Stimulated activated CD8-positive, alpha-beta memory T cell treated with anti-CD3 and anti-CD28 coated beads, Interleukin-12 subunit alpha, Interleukin-12 subunit beta, amount 100 ng/mL, for 4 hours (primary cell): ENCODE measurements at places on chromosomes 2 and 18.

- DNase-seq = no peak
These were observed 86.5 kb upstream of the TTC39C start for GRCh38 chr18:23927821-23928746.

DNA sequence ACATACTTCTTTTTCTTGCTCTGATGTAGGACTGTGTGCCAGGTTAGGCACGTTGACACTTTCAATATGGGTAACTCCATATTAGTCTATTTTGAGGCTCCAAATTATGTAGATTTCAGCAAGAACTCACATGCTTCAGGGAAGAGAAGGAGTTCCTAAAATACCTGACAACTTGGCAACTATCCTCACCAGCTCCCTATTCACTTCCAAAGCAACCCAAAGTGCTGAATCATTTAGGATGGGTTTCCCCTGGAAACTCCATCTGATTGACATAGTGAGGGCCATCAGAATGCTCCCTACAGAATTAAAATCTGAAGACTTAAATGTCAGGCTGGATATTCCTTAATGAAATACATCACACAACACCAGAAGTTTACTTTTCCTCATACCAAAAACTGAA lies 32.5 kb upstream of the NFU1 start:
- no peak for DNase-seq

DNA sequence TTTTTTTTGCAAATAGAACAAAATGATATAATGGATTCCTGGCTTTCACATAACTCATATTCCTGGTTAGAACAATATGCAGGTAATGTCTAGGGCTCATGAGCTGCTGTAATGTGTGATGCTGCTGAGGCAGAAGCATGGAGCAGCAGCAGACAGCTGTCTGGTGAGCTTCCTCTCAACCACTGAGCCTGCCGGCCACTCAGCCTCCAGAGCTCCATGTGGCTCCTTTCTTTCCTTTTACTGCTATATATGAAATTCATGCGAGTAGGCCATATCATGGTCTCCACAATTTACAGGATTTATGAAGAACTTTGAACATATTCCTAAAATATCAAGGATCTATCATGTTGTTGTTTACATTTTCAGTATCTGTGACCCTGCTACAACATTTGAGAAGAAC lies 120.9 kb downstream of the MEP1B start:
- DNase-seq = no peak

DNA sequence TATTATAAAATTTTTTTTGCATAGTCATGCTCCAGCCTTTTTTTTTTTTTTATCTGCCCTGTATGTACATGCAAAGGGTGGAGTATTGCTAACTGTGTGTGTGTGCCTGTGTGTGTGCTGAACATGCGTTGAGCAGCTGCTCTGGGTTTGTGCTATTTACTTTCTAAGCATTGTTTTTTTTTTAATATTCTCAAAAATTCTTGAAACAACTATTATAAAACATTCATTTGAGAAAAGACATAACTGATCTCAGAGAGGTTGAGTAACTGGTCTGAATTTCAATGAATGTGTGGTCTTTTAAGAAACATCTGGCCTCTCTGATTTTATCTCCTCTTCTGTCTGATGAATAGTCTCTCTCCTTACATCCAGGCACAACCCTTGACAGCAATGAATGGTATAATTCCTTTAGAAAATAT lies 366.0 kb upstream of the SLC14A2 start:
- no peak for DNase-seq

- DNase-seq = no peak
These were observed 57.3 kb upstream of the ALPP start for GRCh38 chr2:232321156-232321816.

DNA sequence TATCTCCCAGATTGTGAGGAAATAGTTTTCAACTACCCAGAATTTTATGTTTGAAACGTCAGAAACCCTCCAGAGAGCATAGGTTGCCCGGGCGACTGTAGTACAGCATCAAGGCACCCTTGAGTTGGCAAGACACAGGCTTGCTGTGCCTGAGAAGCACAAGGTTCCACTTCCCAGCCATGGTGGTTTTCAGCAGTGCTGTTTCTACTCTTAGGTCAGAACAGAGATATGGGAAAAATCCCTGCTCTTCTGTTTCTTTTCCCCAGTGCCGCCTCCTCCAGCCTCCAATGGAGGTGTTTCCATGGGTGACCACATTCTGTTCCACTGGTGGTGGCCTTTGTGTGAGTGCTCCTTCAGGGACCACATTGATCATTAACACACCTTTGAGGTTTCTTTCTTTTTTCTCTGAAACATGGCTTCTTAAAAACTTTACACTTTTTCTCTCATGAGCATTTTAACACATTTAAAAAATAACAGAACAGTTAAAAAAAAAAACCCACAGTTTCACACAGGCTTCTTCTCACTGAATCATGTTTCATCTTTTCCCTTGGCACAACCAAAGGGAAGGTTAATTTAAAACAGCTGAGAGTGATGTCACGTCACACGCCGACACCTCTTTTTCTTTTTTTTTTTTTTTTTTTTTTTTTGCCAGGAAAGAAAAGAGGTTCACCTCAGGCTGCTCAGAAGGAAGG lies 229.3 kb upstream of the HDAC4 start:
- no peak for DNase-seq

- no peak for DNase-seq
These were observed 33.9 kb downstream of the SOWAHC start for GRCh38 chr2:109648041-109648527.

GRCh38 chr18:46386788-46387187 lies 270.2 kb downstream of the LOXHD1 start:
- DNase-seq = no peak

GRCh38 chr2:219125886-219126270 lies 34.7 kb downstream of the NHEJ1 start:
- no peak for DNase-seq

DNA sequence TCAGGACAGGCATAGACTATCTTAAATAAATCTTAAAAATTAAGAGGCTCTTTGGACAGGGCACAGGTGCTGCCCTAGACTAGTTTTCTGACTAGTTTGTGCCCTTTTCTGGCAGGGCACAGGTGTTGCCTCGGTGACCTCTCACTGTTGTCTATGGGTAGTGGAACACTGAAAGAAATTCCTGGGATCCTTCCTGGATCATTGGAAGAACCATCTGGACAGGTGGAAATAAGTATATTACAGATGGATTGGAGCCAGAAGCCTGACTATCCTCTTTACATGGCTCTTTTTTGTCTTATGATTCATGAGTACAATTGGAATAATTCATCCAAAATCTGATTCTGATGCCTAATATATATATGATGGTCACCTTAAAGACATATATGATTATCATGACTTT lies 286.6 kb downstream of the RIT2 start:
- DNase-seq = no peak

DNA sequence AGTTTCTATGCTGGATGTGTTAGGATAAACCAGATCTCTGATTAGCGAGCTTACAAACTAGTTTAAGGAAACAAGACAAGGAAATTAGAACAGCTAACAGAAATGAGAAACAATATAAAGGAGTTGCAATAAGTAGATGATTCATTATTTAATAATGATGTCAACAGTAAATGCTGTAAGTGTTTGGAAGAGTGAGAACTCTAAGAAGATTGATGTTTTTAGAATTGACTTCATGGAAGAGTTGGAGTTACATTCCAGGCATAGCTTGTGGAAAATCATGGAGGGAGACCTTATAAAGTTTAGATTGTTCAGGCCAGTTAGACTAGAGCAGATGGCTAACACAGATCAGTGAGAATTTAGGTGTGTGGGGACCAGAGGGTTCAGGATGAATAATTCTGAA lies 32.6 kb downstream of the PPP1R1C start:
- DNase-seq = no peak

GRCh38 chr2:8488001-8488738 lies 193.7 kb upstream of the ID2 start:
- DNase-seq = peak; percentile 51

- DNase-seq = no peak
These were observed 367 bp downstream of the FBXO48 start for GRCh38 chr2:68466778-68467076.

GRCh38 chr2:180985771-180986395 lies 5.5 kb downstream of the UBE2E3 start:
- no peak for DNase-seq

DNA sequence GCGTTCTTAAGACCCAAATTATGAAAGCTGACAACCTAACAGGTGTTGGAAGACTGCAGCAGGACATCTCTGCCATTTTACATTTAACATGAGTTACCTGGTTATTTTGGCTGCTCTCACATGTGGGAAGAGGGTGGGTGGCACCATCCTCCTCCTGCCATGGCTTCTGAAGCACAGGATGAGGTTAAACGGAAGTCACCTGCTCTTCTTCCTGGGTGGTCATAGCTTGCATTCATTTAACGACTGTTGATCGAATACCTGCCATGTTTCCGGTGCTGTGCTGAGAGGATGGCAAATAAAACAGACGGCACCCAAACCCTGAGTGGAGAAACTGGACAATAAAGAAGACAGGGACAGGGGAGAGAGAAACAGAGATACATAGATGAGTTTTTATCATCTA lies 118.0 kb downstream of the RHBDD1 start:
- no peak for DNase-seq

GRCh38 chr2:101112772-101113157 lies 38.4 kb downstream of the TBC1D8 start:
- DNase-seq = no peak

DNA sequence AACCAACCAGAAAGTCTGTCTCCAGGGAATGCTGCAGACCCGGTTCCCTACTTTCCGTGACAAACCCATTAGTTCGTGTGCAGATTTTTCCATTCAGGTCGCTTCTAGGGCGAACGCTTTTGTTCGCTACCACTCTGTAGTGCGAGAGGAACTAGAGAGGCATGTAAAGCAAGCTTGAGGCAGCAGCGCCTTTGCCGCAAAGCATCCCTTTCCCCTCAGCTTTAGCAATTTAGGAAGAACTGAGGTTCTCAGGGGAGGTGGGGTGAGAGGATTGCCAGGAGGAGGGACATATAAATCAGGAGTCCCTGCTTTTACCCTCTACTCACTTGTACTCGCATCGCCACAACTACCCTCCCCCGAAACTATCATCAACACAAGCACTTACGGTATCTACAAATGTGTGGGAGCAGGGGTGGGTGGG lies 748 bp upstream of the ZNF804A start:
- DNase-seq = no peak

- DNase-seq = no peak
These were observed 339.6 kb downstream of the TRIB2 start for GRCh38 chr2:13056259-13056843.

- no peak for DNase-seq
These were observed 55.6 kb downstream of the ANKRD44 start for GRCh38 chr2:197254776-197255530.

- DNase-seq = no peak
These were observed 854.3 kb upstream of the ACVR2A start for GRCh38 chr2:146990311-146991054.

GRCh38 chr2:208929139-208929864 lies 494.5 kb upstream of the MAP2 start:
- no peak for DNase-seq

DNA sequence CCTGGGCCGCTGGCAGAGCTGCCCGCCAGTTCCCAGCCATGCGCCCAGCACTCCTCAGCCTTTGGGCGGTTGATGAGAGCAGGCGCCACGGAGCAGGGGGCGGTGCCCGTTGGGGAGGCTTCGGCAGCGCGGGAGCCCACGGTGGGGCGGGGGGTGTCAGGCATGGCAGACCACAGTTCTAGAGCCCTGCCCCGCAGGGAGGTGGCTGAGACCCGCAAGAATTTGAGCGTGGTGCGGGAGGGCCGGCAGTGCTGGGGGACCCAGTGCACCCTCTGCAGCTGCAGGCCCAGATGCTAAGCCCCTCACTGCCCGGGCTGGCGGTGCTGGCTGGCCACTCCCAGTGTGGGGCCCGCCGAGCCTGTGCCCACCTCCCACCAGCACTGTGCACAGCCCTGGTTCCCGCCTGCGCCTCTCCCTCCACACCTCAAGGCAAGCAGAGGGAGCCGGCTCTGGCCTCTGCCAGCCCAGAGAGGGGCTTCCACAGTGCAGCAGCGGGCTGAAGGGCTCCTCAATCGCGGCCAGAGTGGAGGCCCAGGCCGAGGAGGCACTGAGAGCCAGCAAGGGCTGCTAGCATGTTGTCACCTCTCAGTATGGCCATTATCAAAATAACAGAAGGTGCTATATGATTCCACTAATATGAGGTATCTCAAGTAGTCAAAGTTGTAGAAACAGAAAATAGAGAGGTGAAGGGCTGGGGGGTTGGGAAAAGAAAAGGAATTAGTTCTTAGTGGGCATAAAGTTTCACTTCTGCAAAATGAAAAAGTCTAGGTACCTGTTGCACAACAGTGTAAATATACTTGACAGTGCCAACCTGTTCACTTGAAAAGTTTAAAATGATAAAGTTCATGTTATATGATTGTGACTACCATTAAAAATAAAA lies 72.3 kb downstream of the SH3YL1 start:
- no peak for DNase-seq

GRCh38 chr2:203672856-203673255 lies 33.6 kb upstream of the CD28 start:
- DNase-seq = no peak

DNA sequence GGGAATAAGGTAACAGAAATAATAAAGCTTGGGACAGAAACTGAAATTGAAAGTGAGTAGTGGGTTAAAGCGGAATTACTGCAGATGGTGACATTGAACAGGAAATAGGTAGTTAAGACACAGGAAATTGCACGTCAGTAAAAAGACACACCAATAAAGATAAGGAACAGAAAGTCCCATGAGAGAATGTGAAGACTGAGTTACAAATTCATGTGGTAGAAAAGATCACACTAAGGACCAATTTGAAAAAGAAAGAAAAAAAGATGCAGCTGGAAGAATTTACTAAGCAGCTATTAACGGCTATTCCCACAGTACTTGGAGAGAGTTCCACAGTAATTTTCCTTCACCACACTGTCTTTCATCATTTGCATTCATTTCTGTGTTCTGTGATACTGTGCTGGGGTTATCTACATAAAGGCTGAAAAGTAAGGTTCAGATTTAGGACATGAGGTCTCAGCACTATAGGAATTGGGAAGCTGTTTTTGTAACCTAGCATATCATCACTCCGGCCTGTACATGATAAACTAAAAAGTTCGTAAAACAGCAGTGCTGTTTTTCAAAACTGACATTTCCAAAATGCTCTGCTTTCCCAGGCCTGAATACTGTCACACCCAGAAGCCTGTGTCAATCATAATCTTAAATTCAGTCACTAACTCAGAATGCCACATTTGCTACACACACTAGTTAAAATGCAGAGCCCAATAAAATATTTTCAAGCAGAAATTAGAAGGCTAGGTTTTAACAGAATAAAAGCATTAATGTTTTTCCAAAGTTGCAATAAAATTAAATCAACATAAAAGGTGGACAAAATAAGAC lies 42.9 kb downstream of the SRBD1 start:
- no peak for DNase-seq
